C1 segment of cervical spinal cord (tissue), 14 donors: ENCODE measurements at places on chromosomes 13 and 19.

- no peak for DNase-seq
Measured at GRCh38 chr19:50402544-50403301, 16.0 kb upstream of the SPIB start.

DNA sequence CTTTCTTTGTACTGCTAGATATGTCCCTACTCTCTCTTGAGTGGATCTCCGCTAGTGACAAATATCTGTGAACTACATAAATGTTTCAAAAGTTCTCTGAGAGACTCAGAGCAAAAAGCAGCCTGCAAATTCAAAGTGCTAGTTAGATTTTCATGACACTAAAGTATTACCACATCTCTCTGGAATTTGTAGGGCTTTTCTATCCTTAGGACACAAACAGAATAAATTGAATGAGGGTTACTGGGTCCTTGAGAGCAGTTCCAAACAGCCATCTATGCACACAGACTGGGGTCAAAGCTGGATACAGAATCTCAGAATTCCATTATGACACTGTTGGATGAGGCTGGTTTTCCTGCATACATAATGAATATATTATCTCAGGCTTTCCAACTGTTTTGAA, 953.2 kb downstream of the DIAPH3 start:
- DNase-seq: no peak

- no peak for DNase-seq
Measured at GRCh38 chr13:39565036-39565949, 37.7 kb downstream of the LHFPL6 start.

- DNase-seq: no peak
Measured at GRCh38 chr13:42123600-42123999, 75.2 kb downstream of the DGKH start.

DNA sequence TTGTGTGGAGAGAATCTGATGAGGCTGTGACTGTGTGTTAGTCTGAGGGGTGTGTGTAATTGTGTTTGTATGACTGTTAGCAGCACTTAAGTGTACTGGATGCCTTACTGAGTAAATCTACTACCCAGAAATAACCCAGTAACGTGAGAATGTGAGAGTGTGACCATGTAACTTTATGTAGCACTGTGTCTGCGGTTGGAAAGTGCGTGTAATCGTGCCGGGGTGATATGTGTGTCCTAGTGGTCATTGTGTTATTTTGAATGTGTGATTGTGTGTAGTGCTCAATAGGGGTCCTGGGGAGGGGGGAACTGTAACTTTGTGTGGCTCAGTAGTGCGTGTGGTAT, 550 bp downstream of the ZNF383 start:
- DNase-seq: no peak

DNA sequence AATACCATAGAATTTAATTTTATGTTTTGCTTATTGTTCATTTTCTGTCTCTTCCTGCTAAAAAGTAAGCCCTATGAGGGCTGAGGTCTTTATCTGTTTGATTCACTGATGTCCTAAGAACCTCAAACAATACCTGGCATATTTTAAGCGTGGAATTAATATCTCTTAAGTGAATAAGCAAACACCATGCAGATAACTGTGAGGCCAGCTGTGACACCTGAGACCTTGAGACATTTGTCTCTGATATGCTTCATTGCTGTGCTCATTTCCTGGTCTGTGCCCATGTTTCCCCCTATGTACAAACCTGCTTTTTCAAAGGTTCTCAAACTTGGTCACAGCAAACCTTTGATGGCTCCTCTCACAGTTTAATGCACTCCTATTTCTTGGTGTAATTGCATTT, 254.6 kb downstream of the COG6 start:
- no peak for DNase-seq
